ENCODE measurements at places on chromosomes 7 and 10.

GRCh38 chr10:3100093-3100792, 32.9 kb downstream of the PFKP start:
- no peak for DNase-seq

- DNase-seq: no peak
Measured at GRCh38 chr7:67823345-67823744, 826.7 kb downstream of the TYW1 start.

DNA sequence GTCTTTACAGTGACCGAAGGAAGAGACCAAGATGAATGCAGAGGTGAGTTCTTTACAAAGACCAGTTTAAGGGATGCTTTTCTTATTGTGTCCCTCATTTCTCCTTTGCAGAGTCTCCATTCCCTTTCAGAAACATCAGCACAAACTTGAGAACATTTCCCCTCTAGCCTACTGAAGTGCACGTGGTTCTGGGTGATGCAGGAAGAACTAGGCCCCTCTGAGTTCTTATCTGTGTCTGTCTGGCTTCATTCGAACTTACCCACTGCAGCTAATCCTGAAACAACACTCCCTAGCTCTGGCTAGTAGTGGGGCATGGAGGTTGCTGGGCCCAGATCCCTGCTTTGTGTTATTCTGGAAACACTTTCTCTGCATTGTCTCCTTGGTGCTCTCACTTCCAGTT, 12.6 kb downstream of the BLVRA start:
- no peak for DNase-seq

DNA sequence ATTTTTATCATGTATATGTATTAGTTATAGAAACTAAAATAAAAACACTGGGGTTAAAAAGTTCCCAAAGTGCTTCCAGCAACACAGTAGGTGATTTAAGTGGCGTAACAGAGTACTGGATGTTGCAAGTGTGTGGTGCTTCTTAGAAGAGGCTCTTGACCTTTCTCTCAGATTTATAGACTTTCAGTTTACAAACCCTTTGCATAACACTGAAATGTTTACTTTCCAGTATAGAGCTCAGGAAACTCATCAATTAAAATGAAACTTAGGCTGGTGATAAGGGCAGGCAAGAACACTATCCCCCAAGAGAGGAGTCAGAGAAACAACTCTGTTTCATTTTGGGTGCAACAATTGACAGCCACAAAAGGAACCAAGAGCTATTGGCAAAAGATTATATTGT, 27.5 kb upstream of the SMC3 start:
- DNase-seq: no peak

DNA sequence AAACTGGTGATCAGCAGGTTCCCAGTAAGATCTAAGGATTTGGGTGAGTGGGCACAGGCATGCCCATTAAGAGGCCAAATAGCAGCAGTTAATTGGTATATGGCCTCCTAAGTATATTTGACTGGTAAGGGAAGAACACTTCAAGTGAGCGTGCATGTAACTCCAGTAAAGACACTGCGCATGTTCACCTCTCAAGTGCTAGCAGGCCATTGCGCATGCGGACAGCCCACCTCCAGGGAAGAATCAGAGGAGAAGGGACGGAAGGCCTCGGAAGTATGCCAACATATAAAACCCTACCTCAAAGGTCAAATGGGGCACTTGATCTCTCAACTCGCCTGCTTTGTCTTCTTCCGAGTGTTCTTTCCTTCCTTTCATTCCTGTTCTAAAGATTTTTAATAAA, 118.0 kb downstream of the ARL5B start:
- DNase-seq: no peak

DNA sequence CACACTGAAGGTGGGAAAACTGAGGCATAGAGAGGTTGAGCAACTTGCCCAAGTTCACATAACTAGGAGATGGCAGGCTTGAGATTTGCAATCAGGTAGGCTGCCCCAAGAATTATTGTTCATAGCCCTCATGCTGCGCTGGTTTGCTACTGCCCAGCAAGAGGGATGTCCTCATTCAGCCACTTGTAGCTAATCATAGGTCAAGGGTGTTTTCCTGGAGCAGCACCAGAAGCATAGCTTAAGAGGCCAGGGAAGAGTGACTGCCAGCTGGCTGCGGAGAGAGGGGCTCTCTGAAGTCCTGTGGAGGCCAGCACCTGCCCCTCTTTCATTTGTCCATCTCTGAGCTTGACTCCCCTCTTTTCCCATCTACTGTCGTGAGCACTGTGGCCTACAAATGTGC, 15.0 kb downstream of the CDHR3 start:
- no peak for DNase-seq

DNA sequence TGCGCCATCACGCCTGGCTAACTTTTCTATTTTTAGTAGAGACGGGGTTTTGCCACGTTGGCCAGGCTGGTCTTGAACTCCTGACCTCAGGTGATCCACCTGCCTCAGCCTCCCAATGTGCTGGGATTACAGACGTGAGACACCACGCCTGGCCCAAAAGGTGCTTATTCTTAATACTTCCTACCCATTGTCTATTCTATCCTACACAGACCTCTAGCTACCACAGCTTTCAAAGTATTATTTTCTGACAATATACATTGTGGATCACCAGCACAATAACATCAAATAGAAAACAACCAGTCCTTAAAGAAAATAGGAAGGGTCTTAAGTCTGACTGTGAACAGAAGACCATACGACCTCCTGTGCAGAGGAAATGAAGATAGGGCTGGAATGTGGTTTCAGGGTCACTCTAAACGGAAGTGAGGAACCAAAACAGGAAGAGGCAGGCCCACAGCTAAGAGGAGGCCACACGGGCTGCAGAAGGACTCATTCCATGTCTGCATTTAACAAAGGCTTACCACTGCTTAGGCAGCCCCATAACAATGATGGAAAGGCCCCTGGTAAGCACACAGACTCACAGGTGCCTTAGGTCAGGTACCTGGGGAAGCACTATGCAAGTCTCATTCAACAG, 115.2 kb downstream of the ZFAND4 start:
- peak; percentile 28 for DNase-seq

GRCh38 chr7:134925766-134926165, 60.5 kb upstream of the AGBL3 start:
- no peak for DNase-seq

GRCh38 chr10:43440463-43441134, 3.7 kb downstream of the ZNF487 start:
- DNase-seq: no peak

GRCh38 chr7:47912332-47912731, 35.9 kb downstream of the PKD1L1 start:
- DNase-seq: no peak

GRCh38 chr10:129210876-129211275, 256.2 kb upstream of the MGMT start:
- DNase-seq: no peak

- peak; percentile 27 for DNase-seq
Measured at GRCh38 chr10:15370212-15370855, 755 bp downstream of the FAM171A1 start.

DNA sequence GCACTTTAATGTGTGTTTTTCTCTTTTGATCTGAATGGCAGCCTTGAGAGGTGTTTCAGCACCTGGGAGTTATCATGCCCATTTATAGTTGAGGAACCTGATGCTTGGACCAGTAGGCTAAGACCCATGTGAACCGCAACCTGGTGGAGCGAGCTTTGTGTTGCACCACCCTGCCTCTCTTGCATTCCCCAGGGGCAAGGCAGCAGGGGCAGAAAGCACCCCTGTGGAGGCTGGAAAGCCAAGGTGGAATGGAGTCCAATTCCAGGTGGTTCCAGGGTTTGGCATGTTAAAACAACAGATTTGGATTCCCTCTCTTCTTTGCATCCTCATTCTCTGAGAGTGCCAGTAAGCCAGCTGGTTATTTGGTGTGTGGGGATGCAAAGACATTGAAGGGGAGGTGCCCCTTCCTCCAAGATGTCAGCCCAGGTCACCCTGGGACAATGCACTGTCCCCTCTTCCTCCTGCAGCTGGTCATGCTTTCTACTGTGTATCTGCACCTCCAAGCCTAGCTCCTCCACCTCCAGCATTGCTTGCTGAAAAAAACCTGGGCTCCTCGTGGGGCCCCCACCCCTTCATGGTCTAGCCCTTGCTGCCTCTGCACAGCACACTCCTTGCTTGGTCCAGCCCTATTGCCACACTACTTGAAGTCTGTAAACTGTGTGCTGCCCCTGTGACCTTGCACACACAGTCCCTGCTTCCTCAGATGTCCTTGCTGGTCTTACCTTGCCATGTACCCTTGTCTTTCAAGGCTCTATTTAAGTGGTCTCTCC, 5.6 kb upstream of the CDH23 start:
- no peak for DNase-seq

- DNase-seq: no peak
Measured at GRCh38 chr10:76245951-76246495, 814.6 kb downstream of the LRMDA start.

DNA sequence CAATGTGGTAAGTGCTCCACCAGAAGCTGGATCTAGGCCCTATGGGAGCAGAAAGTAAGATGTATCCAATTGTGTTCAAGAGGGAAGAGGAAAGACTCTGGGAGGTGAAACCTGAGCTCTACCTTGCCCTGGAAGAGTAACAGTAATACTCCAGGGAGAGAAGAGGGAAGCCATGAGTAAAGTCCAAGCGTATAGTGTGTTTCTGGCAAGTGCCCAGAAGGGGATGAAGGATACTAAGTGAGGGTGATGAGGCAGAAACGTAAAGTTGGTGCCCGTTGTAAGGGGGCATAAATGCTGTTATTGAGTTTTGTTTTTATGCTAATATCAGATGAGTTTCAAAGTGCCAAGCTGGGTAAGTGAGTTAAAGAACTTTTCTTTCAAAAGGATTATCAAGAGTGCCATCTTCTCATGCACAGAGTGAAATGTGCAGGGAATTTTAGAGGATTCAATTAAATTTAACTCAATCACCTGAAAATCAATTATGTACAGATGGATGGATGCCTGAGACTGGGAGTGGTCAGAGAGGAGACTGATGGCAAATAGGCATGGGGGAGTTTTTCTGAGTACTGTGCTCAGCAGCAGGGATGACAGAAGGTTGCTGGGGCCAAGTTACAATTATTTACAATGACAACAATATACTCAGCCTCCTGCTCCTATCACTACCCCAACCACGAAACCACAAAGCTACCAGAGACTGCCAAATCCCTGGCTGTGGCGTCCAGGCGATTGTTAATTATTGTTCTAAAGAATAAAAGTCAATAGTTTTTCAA, 123.3 kb upstream of the LAMB4 start:
- no peak for DNase-seq

DNA sequence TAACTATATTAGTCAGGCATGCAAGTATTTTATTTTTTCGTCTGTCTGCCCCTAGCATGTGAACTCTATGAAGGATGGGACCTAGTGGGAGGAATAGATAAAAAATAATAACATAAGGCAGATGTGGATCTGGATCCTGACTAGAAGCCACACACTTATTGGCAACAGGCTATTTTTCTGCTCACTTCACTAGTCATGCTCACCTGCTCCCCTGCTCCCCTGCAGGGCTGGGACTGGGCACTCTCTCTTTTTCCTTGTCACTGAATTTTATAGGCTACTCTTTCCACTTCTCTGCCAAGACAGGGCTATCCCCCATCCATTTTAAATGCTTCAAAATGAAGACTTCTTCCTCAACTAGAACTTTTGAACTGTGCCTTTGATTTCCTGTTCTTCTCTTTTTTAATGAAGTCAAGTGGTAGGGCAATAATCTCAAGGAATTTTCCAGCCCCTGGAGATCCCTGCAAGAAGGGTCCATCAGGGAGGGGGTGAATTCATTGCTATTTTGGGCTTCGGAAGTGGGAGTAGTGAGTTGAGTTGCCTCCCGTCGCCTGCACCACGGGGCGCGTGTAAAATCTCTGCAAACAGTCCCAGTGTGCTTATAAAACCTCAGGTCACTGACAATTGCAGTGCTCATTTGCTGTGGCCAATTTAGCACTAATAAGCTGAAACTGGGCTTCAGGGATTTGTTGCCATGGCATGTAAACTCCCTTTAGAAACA, 156.7 kb upstream of the NPVF start:
- DNase-seq: no peak

DNA sequence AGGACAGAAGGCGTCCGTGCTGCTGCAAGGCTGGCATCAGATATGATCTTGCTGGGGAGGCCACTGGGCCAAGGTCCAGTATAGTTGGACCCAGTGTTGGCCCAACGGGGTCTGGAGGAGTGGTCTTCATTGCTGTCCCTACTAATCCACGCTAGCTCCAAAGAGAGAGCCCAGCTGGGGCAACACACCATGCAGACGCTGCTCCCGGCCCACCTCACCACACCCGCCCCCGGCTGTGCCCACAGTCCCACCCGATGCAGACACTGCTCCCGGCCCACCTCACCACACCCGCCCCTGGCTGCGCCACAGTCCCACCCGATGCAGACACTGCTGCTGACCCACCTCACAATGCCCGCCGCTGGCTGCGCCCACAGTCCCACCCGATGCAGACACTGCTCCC, 121.5 kb downstream of the VIPR2 start:
- DNase-seq: no peak

DNA sequence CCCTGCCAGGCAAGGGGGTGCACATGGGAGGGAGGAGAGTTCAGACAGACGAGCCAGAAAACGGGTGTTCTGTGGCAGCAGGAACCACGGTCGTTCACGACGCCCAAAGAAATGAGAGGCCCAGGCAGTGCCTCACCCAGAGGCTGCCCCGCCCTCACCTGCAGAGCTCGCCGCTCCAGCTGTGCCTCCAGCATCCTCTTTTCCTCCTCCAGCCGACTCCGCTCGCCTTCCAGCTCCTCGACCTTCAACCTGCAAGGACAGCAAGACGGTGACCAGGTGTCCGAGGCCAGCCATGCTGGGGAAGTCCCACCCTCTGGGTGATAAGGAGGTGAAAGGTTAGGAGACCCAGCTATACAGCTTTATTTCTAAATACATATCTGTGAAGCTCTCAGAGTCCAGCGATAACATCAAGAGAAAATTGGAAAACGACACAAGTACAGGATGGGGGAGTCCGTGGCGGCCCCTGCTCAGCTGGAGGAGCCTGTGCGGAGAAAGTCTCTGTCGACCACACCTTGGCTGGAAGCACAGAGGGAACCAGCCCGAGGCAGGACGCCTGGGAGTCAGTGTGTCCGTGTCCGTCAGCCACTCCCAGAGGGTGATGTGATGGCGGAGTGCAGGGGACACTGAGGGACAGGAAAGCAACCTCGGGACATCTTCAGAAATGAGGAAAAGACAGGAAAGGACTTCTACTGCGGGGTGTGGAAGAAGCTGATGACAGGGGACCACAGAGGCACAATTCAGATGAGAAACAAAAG, 275.1 kb downstream of the MAD1L1 start:
- no peak for DNase-seq

GRCh38 chr7:50534690-50535290, 30.4 kb downstream of the DDC start:
- DNase-seq: peak; percentile 29
